Esophagus squamous epithelium (tissue), 5 donors: ENCODE measurements at places on chromosomes 5 and 9.
A peak's percentile ranks its signal among the peaks of the same experiment; 100 is the strongest.

GRCh38 chr5:94890907-94891306 lies 272.4 kb downstream of the SLF1 start:
- DNase-seq: no peak

DNA sequence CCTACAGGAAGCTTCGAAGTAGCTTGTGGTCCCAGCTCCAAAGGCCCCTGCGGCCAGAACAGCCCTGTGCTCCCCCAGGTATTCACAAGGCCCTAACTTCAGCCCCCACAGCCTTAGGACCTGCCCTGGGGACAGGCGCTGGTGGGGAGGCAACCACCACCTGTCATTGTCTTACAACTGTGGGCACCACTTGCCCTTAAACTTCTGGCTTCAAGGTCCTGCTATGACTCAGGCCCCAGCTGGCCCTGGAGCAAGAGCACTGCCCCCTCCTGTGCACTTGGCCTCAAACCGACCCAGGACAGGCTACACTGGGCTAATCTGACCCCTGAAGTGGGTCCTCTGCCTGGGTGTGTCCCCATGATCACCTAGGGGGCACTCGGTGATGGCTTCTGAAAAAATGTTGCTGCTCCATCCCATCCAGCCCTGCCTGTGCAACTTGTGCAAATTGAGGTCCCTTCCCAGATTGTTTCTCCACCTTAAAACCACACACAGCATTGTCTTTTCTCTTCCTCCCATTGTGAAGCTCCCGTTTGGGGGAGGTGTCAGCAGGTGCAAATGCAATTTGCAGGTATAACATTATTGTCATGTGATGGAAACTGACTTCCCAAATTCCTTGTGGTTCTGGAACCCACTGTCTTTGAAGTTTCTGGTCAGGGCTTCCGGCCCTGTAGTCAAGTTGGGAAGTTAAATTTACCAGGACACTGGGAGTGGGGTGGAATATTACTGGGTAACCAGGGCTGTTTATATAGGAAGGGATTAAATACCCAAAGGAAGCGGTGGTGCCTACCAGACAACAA lies 1.1 kb upstream of the PROB1 start:
- no peak for DNase-seq

GRCh38 chr5:125059255-125060002 lies 313.0 kb upstream of the ZNF608 start:
- DNase-seq: no peak

GRCh38 chr9:120783602-120784047 lies 9.6 kb downstream of the FBXW2 start:
- no peak for DNase-seq

- no peak for DNase-seq
These were observed 29.5 kb upstream of the MYORG start for GRCh38 chr9:34406219-34406618.

DNA sequence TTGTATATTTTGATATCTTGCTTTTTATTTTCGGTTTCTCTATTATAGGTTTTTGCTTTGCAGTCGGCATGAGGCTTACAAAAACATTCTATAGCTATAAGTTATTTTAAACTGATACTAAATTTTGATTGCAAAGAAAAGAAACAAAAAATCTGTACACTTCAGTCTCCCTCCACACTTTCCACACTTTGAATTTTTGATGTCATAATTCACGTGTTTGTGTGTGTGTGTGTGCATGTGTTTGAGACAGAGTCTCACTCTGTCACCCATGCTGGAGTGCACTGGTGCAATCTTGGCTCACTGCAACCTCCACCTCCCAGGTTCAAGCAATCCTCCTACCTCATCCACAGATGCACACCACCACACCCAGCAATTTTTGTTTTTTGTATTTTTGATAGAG lies 124.9 kb downstream of the MRPS30 start:
- DNase-seq: no peak

DNA sequence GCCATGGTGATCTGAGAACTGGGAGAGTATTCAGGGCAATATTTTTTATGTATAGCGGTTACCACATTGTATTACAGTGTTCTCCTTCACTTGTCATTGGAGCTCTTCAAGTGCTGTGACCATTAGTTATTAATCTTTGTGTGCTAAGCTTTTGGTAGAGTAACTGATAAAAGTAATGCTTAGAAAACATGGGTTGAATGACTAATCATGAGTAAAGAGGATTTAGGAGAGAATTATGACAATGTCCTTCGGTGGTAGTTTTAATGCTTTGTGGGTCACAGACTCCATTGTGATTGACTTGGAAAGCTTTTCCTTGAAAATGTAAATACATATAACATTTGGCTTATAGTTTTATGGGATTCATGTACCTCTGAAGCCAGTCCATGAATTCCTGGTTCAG lies 21.4 kb downstream of the TGFBR1 start:
- DNase-seq: no peak

- no peak for DNase-seq
These were observed 7.0 kb upstream of the NKD2 start for GRCh38 chr5:1001406-1002270.

GRCh38 chr9:109342878-109343277 lies 22.0 kb upstream of the EPB41L4B start:
- DNase-seq: no peak

DNA sequence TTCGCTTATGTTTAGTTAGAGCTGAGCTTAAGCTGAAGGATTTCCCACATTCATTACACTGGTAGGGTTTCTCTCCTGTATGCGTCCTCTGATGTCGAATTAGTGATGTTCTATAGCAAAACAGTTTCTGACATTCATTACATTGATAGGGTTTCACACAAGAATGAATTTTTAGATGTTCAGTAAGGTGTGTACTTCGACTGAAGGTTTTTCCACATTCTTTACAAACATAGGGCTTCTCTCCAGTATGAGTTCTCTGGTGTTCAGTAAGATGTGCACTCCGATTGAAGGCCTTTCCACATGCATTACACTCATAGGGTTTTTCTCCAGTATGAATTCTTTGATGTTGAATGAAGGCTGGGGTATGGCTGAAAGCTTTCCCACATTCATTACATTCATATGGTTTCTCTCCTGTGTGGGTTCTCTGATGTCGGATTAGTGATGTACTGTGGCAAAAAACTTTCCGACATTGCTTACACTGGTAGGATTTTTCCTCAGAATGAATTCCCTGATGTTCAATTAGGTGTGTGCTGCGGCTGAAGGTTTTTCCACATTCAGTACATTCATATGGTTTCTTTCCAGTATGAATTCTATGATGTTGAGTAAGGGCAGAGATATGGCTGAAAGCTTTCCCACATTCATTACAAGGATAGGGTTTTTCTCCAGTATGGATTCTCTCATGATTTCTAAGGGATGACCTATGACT lies 14.6 kb downstream of the ZNF883 start:
- no peak for DNase-seq

- no peak for DNase-seq
These were observed 65.9 kb downstream of the ITGA1 start for GRCh38 chr5:52853650-52854049.

GRCh38 chr5:178940569-178941360 lies at the start of gene ZNF454:
ZNF454 (plus strand) TSS chr5:178941198; CDS start chr5:178942792, 1,594 bp downstream.
- peak; percentile 2 for DNase-seq

DNA sequence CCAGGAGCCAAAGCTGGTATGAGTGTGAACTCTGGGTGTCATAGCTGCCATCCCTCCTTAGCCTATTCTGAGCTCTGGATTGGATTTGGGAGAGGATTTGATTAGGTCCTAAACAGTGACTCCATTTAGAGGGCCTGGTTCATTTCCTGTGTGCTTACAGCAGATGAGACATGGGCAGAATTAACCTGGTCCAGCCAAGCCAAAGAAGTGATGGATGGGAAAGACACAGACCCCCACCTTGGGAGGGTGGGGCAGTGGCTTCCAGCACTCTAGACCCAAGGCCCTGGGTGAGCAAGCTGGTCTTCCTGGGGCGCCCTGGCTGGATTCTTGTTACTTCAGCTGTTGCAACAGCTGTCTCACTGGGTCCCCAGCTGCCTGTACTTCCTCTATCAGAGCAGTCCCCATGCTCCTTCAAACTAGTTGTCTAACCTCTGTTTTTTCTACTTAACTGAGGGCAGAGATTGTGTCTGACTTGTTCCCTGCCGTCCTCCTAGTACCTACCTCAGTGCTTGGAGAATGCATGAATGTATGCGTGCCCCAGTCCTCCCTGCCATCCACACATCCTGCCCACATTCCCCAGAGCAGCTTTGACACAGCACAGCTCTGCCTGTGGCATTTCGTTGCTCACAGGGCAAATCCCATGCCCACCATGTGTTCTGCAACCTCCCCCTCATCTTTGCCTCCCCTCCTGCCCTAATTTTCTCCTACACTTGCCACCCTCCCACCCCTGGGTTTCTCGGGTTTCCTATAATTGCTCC lies 115.9 kb downstream of the RGS3 start:
- peak; percentile 22 for DNase-seq

DNA sequence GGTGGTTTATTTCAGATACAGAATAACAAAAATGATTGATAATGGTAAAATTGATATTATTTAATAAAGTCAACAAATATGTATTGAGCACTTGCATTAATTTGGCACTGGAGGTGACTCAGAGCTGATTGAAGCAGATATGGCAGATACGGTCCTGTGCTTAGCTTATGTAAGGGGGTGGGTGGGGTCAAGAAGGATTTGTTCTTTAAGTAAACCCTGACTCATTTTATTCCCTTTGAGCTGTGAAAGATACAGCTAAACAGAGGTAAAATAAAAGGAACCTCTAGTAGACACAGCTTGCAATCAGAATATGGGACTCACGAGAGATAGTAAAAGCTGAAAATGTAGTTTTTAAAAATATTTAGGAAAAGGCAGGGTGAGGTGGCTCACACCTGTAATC lies 201.3 kb upstream of the CLINT1 start:
- DNase-seq: no peak
